ENCODE measurements at places on chromosomes 2 and 18.
A peak's percentile ranks its signal among the peaks of the same experiment; 100 is the strongest.

- no peak for DNase-seq
These were observed 227.4 kb upstream of the COL3A1 start for GRCh38 chr2:188746727-188747126.

- DNase-seq = no peak
These were observed 507.5 kb downstream of the PARD3B start for GRCh38 chr2:205052781-205053180.

GRCh38 chr2:39697454-39697853 lies 31.7 kb downstream of the TMEM178A start:
- peak; percentile 99 for DNase-seq

DNA sequence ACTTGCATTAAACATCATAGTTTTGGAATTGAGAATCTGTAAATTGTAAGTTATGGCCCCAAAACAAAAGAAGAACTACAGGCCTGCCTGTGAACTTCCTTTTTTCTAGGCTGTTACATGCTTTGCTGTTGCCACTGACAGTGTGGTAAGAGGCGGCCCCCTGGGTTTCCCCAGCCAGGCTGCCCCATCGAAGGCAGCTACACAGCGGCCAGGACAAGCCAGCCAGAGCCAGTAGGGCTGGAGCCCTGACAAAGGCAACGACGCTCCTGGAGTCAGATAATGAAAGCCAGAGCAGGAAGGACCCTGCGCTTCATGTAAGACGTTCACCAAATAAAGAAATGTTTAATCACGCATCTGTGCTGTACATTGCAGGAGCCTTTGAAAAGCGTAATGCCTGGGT lies 55.0 kb downstream of the ANKRD44 start:
- peak; percentile 11 for DNase-seq

DNA sequence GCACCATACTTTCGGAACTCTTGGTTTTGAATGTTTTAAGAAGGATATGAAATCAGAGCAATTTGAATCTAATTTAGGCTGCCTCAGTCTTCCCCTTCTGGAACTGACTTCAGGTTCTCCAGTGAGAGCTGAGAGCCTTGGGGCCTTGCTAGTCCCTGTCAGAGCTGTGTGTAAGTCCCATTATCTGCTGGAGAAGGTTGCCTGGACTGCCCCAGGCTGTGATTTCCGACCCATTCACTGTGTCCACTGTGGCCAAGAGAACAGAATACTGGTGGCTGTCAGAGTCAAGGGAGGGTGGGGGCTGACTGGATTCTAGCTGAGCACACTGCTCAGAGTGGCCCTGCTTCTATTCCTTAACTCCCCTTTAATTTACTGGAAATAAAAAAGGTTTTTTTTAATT lies 278.0 kb downstream of the KCNS3 start:
- DNase-seq = no peak

DNA sequence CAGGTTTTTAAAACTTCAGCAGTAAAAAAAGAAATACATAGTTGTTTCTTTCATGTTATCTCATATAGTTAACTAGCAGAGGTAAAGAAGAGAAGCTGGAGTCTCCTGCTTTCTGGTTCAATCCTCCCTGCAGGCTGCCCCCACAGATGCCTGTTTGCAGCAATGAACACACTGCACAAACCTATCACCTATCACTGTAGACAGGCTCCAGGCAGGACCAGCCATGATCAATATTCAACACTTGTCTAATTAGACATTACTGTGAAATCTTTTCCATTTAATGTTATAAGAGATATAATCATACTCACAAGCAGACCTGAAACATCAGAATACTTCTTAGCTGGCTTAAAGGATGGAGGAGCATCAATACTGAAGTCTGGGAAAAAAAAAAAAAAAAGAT lies 19.8 kb downstream of the INO80C start:
- no peak for DNase-seq

Measured in cerebellar cortex (tissue), 1 donor.